ENCODE measurements at places on chromosomes 16 and 17.
A peak's percentile ranks its signal among the peaks of the same experiment; 100 is the strongest.

- peak; percentile 76 for DNase-seq
These were observed 410 bp upstream of the HOXB5 start for GRCh38 chr17:48593840-48594537.

GRCh38 chr17:16980061-16980460 lies 8.1 kb upstream of the TNFRSF13B start:
- no peak for DNase-seq

GRCh38 chr17:8225813-8226535 lies 15.6 kb upstream of the AURKB start:
- peak; percentile 41 for DNase-seq

DNA sequence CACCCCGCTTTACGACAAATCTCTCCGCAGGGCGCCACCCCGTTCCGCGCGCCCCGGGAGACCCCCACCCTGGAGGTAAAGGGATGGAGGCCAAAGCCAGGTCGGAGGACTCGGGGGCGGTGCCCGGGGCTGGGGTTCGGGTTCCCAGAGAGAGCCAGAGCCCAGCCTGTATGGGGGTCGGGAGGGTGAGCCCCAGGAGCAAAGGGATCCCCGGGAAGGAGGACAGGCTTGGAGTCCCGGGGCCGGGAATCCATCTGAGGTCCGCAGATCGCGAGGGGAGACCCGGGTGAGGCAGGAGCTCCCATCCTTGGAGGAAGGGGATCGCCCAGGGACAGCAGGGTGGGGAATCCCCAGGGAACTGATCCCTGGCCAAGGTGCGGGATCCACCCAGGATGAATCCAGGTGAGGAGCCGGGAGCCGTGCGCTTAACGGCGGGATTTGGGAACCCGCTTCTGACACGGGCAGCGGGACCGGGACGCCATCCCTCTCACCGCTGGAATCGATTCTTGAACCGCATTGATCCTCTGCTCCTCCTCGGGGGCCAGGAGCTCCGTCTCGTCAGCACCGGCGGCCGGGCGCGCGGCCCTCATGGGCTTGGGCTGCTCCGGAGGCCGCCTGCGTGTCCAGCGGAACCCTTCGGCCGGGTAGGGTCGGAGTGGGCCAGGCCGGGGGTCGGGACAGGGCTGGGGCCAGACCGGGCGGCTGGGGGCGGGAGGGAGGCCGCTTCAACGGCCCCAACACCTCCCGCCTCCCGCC lies at the start of gene MMD:
Gene MMD, minus strand, starts transcription at position 657 of the 756 bp plus-strand sequence. Its CDS starts 140 bp downstream, at position 517.
- no peak for DNase-seq

All from activated effector memory CD4-positive, alpha-beta T cell treated with Interleukin-2 at 50 U/mL for 16 hours (primary cell).